ENCODE measurements at places on chromosomes 13 and 19. TPM values are rescaled to one million over a fixed set of nuclear protein-coding genes. Genes with fewer than 3 reads are reported as not detected.

The LRCH1 gene
- total RNA-seq = 28.0 TPM

The OR10H5 gene
- total RNA-seq = not detected

The PPFIA3 gene
- 9.7 TPM for total RNA-seq

The ZNF708 gene
- total RNA-seq = 22.8 TPM

The DLL3 gene
- not detected for total RNA-seq

The ZNF667 gene
- 9.6 TPM for total RNA-seq

The NUFIP1 gene
- 4.3 TPM for total RNA-seq

The LAIR2 gene
- total RNA-seq = not detected

The ZNF835 gene
- 5.0 TPM for total RNA-seq

The SGTA gene
- total RNA-seq = 49.7 TPM

The KLK1 gene
- total RNA-seq = not detected

The UBE2L5 gene
- not detected for total RNA-seq

The ZNF442 gene
- 7.0 TPM for total RNA-seq

The ZNF471 gene
- 8.6 TPM for total RNA-seq

The SH2D3A gene
- total RNA-seq = 4.8 TPM

The ZNF790 gene
- total RNA-seq = 23.5 TPM

The TEKTIP1 gene
- total RNA-seq = not detected

The POU2F2 gene
- 2.1 TPM for total RNA-seq

The ZNF497 gene
- 4.9 TPM for total RNA-seq

The ONECUT3 gene
- not detected for total RNA-seq

The NKG7 gene
- total RNA-seq = 2.3 TPM

The POLRMT gene
- 25.1 TPM for total RNA-seq

The MAST3 gene
- total RNA-seq = 4.9 TPM

The MAMSTR gene
- total RNA-seq = 4.3 TPM

The ATP4B gene
- not detected for total RNA-seq
